Nasal cavity respiratory epithelium epithelial cell of viscerocranial mucosa (primary cell): ENCODE measurements at places on chromosomes 4 and X. TPM values are rescaled to one million over a fixed set of nuclear protein-coding genes. Genes with fewer than 3 reads are reported as not detected.

RASL11B gene
- total RNA-seq, result 1.7 and 2.6 TPM in 2 replicates

COX7B gene
- total RNA-seq, result 176 and 261 TPM in 2 replicates

PWWP3B gene
- total RNA-seq, result under 0.01 and 0.43 TPM in 2 replicates

TSPAN7 gene
- 0.64 and 0.68 TPM in 2 replicates for total RNA-seq

SPON2 gene
- total RNA-seq, result 3.1 and 16.9 TPM in 2 replicates

SPANXC gene
- not detected in 2 replicates for total RNA-seq

NEK1 gene
- total RNA-seq, result 10.6 and 18.5 TPM in 2 replicates

CD38 gene
- 0.14 TPM in 1 of 2 replicates, not detected in the other for total RNA-seq

GYPE gene
- total RNA-seq, result not detected in 2 replicates

PDE6B gene
- total RNA-seq, result 0.64 and 1.0 TPM in 2 replicates

HCFC1 gene
- total RNA-seq, result 8.9 and 26.0 TPM in 2 replicates

MND1 gene
- 0.28 and 1.7 TPM in 2 replicates for total RNA-seq

ZDHHC15 gene
- not detected in 2 replicates for total RNA-seq

DACH2 gene
- total RNA-seq, result 0.36 TPM in 1 of 2 replicates, not detected in the other

ENPEP gene
- total RNA-seq, result 0.34 TPM in 1 of 2 replicates, not detected in the other

KLHL13 gene
- total RNA-seq, result 1.7 and 4.0 TPM in 2 replicates

CRMP1 gene
- under 0.01 TPM in 1 of 2 replicates, not detected in the other for total RNA-seq

GABRB1 gene
- not detected in 2 replicates for total RNA-seq

HMX1 gene
- total RNA-seq, result not detected in 2 replicates
